ENCODE measurements at places on chromosomes 1 and 21. TPM values are rescaled to one million over a fixed set of nuclear protein-coding genes. Genes with fewer than 3 reads are reported as not detected.

Gene FAM3B
- total RNA-seq, result 52.1 TPM

DNA sequence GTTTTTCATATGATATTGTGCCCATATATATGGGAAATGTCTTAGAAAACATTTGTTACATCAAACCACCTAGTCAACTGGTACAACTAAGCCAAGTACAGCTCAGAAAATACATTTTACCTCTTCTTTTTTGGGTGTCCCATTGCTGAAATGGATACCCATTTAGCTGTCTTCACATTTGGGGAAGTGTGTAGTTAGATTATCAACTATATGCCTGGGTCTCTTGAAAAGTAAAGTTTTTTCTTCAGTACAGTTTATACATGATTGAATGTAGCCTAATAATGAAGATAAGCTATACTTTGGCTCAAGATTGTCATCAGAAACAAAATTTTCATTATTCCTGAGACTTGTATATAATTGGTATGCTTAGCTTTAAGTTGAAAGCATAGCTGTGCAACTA, 2.0 kb downstream of the AGO3 start:
- H3K4me1 ChIP-seq, result peaks cover 19% of the 10 kb centered on the region
- no peak overlapping the region for H3K4me3 ChIP-seq
- no peaks in the 10 kb centered on the region for H3K36me3 ChIP-seq
- H3K27ac ChIP-seq, result no peak overlapping the region
- no peak for DNase-seq

Gene LCE1A
- not detected for total RNA-seq

Gene RGS18
- 0.53 TPM for total RNA-seq

Gene CENPF
- 26.3 TPM for total RNA-seq

DNA sequence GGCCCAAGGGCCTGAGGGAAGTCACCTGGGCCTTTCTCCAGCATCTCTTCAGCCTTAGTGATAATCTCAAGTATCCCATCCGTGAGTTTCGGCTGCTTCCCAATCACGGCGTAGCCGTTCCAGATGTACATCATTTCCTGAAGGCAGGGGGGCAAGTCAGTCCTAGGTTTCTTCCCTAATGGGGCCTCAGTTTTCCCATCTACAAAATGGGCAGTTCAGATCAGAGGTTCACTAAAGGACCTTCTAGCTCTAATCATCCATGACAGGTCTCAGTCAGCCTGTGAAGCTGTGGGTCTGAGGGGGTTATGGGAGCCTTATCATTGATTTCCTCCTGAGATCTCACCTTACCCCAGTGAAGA, 39.9 kb downstream of the TTC39A start:
- H3K27ac ChIP-seq, result no peak overlapping the region
- H3K27me3 ChIP-seq, result no peaks in the 10 kb centered on the region
- DNase-seq, result no peak
- H3K4me3 ChIP-seq, result no peak overlapping the region

Gene ADGRB2
- 2.1 TPM for total RNA-seq

GRCh38 chr21:25564349-25564948, 42.8 kb downstream of the MRPL39 start:
- no peak overlapping the region for H3K4me3 ChIP-seq
- no peak overlapping the region for H3K27ac ChIP-seq
- H3K27me3 ChIP-seq, result no peaks in the 10 kb centered on the region
- no peaks in the 10 kb centered on the region for H3K36me3 ChIP-seq
- peaks cover 38% of the 10 kb centered on the region for H3K4me1 ChIP-seq

GRCh38 chr21:33027401-33028286, 1.9 kb downstream of the OLIG2 start:
- H3K36me3 ChIP-seq, result no peaks in the 10 kb centered on the region
- H3K27me3 ChIP-seq, result peaks cover 60% of the 10 kb centered on the region
- H3K27ac ChIP-seq, result no peak overlapping the region
- no peak overlapping the region for H3K4me3 ChIP-seq
- H3K4me1 ChIP-seq, result peaks cover 40% of the 10 kb centered on the region
- DNase-seq, result no peak

- no peaks in the 10 kb centered on the region for H3K36me3 ChIP-seq
- DNase-seq, result no peak
- no peak overlapping the region for H3K4me3 ChIP-seq
Measured at GRCh38 chr1:26602378-26602959, 72.9 kb downstream of the RPS6KA1 start.

- no peak overlapping the region for H3K4me3 ChIP-seq
- no peak for DNase-seq
- no peaks in the 10 kb centered on the region for H3K27me3 ChIP-seq
- H3K4me1 ChIP-seq, result peaks cover 31% of the 10 kb centered on the region
- H3K27ac ChIP-seq, result peak overlapping the region; percentile 77
- H3K36me3 ChIP-seq, result no peaks in the 10 kb centered on the region
Measured at GRCh38 chr1:246580497-246581370, 14.5 kb downstream of the CNST start.

DNA sequence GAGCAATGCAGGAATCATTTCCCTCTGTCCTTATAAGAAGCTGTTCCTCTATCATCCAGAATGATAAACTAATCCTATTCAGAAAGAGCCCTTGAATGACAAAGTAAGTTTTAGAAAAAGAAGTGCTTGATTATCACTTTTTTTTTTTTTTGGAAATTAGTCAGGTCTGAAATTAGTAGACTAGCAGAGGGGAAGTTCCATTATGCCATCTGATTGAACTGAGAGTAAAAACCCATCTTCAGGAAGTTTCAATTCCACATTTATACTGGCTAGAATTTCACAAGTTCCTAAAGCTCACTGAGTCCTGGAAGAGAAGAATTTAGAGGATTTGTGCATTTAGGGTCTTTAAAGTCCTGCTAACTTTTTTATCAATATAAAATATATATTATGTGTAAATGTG, 128.8 kb upstream of the COA6 start:
- no peaks in the 10 kb centered on the region for H3K4me1 ChIP-seq
- no peak overlapping the region for H3K27ac ChIP-seq
- no peaks in the 10 kb centered on the region for H3K36me3 ChIP-seq
- no peaks in the 10 kb centered on the region for H3K27me3 ChIP-seq

- no peak overlapping the region for H3K27ac ChIP-seq
- no peaks in the 10 kb centered on the region for H3K36me3 ChIP-seq
- H3K4me3 ChIP-seq, result no peak overlapping the region
- no peaks in the 10 kb centered on the region for H3K4me1 ChIP-seq
- no peaks in the 10 kb centered on the region for H3K27me3 ChIP-seq
- no peak for DNase-seq
Measured at GRCh38 chr1:158155673-158156072, 25.0 kb upstream of the CD1D start.

GRCh38 chr1:4689271-4689935, 35.0 kb downstream of the AJAP1 start:
- H3K4me1 ChIP-seq, result no peaks in the 10 kb centered on the region
- no peaks in the 10 kb centered on the region for H3K27me3 ChIP-seq
- H3K27ac ChIP-seq, result no peak overlapping the region
- no peak overlapping the region for H3K4me3 ChIP-seq

DNA sequence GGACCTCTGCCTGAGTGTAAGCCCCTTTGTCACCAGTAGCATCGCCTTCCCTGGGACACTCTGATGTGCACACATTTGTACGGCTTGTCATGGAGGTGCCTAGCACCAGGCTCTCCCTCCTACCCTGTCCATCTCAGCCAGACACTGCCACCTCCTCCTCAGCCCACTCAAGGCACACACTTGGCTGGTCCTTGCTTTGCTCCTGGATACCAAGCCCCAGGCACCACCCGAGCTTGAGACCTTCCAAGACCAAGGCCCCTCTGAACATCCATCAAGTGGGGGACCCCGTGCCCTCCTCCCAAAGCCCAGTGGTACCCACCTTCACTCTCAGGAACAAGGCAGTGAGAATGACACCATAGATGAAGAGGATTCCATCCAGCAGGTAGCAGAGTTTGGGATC, 78.0 kb downstream of the CD247 start:
- no peaks in the 10 kb centered on the region for H3K36me3 ChIP-seq
- H3K27me3 ChIP-seq, result peaks cover 18% of the 10 kb centered on the region
- peaks cover 6% of the 10 kb centered on the region for H3K4me1 ChIP-seq
- DNase-seq, result no peak
- no peak overlapping the region for H3K4me3 ChIP-seq

Gene TMEM52
- total RNA-seq, result 2.8 TPM

Gene PDC
- total RNA-seq, result not detected

Gene FAF1
- total RNA-seq, result 23.8 TPM

DNA sequence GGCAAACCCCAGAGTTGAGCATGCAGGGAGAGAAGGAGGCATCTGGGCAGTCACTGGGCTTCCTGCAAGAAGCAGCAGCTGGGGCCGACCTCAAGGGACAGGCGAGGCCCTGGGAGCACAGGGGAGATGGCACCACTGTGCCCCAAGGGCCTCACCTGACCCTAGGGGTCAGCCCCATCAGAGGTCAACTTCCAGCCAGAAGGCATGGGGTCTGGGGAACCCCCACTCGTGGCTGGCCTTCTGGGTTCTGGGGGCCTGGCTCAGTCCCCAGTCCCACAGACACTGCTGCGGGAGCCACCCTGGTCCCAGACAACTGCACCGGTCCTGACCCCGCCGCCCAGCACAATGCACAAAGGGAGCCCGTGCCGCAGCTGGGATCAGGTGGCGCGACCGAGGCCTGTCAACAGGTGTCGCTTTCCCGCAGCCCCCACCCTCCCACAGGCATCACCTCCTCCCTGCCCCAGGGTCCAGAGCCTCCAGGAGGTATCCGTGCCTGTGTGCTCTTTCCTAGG, 6.2 kb downstream of the WNT9A start:
- H3K27ac ChIP-seq, result no peak overlapping the region
- no peaks in the 10 kb centered on the region for H3K36me3 ChIP-seq
- DNase-seq, result no peak

GRCh38 chr1:87252406-87252805, 76.3 kb upstream of the LMO4 start:
- no peak overlapping the region for H3K4me3 ChIP-seq
- no peaks in the 10 kb centered on the region for H3K4me1 ChIP-seq
- H3K36me3 ChIP-seq, result no peaks in the 10 kb centered on the region
- H3K27me3 ChIP-seq, result no peaks in the 10 kb centered on the region
- no peak for DNase-seq
- no peak overlapping the region for H3K27ac ChIP-seq

DNA sequence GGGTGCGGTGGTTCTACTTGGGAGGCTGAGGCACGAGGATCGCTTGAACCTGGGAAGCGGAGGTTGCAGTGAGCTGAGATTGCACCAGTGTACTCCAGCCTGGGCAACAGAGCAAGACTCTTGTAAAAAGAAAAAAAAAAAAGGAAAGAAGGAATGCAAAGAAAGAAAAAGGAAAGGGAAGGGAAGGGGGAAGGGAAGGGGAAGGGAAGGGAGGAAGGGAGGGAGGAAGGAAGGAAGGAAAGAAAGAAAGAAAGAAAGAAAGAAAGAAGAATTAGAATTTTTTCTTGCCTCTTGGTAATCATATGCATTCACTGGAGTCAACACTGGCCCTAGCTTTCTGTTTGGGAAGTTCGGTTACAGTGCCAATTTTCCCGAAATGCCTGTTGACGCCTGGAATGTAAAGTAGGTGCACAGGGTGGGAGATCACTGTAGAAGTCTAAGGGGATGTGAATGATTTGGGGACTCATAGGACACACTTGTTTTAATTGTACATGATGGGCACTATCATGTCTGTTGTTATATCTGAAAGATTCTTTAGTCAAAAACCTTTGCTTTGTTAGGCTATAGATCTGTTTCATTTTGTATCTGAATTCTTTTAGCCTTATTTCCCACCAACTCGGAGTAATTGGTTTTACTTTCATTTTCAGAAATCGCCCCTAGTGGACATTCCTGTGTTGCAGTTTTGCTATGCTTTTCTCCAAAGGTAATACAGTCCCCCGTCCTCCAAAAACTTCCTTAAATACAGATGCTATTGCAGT, 59.8 kb upstream of the MORC3 start:
- H3K27me3 ChIP-seq, result no peaks in the 10 kb centered on the region
- H3K4me1 ChIP-seq, result no peaks in the 10 kb centered on the region
- H3K36me3 ChIP-seq, result peaks cover 5% of the 10 kb centered on the region
- H3K4me3 ChIP-seq, result peak overlapping the region; percentile 50
- peak overlapping the region; percentile 86 for H3K27ac ChIP-seq
- no peak for DNase-seq

Gene IFI6
- total RNA-seq, result 16.8 TPM

Gene SLC25A33
- total RNA-seq, result 4.5 TPM

- DNase-seq, result no peak
- H3K36me3 ChIP-seq, result no peaks in the 10 kb centered on the region
- no peak overlapping the region for H3K4me3 ChIP-seq
- H3K4me1 ChIP-seq, result peaks cover 17% of the 10 kb centered on the region
Measured at GRCh38 chr1:24360681-24361080, 41.5 kb downstream of the GRHL3 start.

Gene RBP7
- total RNA-seq, result 22.3 TPM

- no peak overlapping the region for H3K4me3 ChIP-seq
- peak overlapping the region; percentile 54 for H3K27ac ChIP-seq
- H3K36me3 ChIP-seq, result no peaks in the 10 kb centered on the region
- no peak for DNase-seq
Measured at GRCh38 chr1:19529664-19530063, 44.3 kb upstream of the CAPZB start.

Gene PDPN
- 4.5 TPM for total RNA-seq

Gene SPRR2B
- not detected for total RNA-seq

Gene BARHL2
- not detected for total RNA-seq

DNA sequence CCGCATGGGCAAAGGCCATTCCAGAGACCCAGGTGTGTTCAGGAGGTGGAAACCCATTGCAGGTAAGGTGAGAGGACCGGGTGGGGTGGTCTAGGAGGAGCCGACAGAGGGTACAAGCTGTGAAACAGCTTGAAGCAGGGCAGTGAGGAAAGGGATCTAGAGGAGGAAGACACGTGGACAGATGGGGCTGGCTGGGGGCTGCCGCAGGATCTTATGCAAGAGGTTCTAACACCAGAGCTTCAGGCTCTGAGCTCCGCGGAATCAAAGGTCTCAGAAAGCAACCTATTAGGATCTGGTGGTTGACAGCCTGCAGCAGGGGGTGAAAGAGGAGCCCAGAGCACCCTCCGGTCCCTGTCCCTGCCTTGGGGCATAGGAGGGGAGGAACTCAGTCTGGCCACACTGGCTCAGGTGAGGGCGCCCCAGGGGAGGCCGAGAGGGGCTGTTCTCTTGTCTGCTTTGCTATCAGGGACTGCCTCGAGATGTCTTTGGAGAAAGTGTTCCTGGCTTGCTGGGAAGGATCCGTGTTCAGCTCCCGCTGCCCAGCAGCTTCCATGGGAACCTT, 1.9 kb downstream of the TFF1 start:
- H3K36me3 ChIP-seq, result no peaks in the 10 kb centered on the region
- no peak overlapping the region for H3K27ac ChIP-seq
- H3K4me1 ChIP-seq, result no peaks in the 10 kb centered on the region
- DNase-seq, result no peak
- no peak overlapping the region for H3K4me3 ChIP-seq

DNA sequence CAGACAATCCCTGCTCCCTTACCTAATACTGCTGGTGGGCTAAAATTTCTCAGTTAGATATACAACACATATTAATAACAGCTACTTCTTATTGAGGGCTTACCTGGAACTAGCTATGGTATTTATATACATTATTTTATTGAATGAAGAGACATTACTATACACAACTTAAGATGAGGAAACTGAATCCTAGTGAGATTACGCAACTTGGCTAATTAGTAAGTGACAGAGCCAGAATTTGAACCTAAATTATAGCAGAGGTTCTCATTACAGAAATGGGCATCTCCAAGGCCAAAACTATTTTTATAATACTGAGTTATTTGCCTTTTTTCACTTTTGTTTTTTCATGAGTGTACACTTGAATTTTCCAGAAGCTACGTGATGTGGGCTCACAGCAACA, 44.5 kb upstream of the SMYD2 start:
- no peak for DNase-seq
- no peaks in the 10 kb centered on the region for H3K27me3 ChIP-seq
- no peak overlapping the region for H3K27ac ChIP-seq
- H3K4me1 ChIP-seq, result no peaks in the 10 kb centered on the region
- H3K36me3 ChIP-seq, result no peaks in the 10 kb centered on the region

Data from esophagus squamous epithelium (tissue), 5 donors.